Stimulated activated CD8-positive, alpha-beta memory T cell treated with anti-CD3 and anti-CD28 coated beads, Interleukin-4, amount 100 ng/mL, for 24 hours (primary cell): ENCODE measurements at places on chromosomes 4 and X.

DNA sequence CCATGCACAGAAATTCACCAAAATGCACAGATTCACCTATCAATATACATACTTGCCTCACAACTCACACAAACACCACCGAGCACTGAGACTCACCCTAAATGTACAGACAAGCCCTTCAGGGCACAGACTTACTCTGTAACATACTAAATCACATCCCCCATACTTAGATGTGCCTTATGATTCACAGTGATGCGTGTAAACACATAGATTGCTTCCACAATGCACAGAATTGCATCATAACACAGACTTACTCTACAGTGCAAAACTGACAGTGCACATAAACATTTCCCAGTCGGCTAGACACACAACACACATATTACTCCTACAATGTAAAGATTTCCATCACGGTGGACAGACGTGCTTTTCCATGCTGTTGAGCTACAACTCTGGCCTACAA, 6.2 kb downstream of the LINC00632 start:
- no peak for DNase-seq

GRCh38 chr4:7295911-7296660, 103.7 kb downstream of the SORCS2 start:
- DNase-seq: no peak

DNA sequence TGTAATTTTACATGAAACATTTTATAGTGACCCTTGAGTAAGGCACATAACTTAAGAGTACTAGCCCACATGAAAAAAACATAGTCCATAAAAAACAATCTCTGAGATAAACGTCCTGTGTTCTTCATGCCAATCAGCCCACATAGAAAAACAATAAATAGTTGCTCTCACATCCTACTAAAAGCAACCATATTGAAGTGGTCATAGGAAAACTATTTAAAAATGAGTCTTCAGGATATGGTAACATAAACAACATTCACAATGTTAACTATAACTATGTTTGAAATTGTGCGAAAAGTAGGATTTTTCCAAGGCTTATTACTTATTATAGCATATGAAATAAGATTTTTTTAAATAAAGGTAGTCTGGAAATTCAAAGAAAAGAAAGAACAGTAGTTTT, 77.1 kb upstream of the EPHA5 start:
- DNase-seq: no peak

- no peak for DNase-seq
These were observed 600.5 kb upstream of the SLIT2 start for GRCh38 chr4:19650903-19651864.

GRCh38 chr4:137701401-137701800, 169.1 kb upstream of the PCDH18 start:
- DNase-seq: no peak

- DNase-seq: no peak
These were observed 366.9 kb upstream of the RASGEF1B start for GRCh38 chr4:81838586-81838985.

- DNase-seq: no peak
These were observed 124.7 kb downstream of the MID1 start for GRCh38 chrX:10495677-10496076.

DNA sequence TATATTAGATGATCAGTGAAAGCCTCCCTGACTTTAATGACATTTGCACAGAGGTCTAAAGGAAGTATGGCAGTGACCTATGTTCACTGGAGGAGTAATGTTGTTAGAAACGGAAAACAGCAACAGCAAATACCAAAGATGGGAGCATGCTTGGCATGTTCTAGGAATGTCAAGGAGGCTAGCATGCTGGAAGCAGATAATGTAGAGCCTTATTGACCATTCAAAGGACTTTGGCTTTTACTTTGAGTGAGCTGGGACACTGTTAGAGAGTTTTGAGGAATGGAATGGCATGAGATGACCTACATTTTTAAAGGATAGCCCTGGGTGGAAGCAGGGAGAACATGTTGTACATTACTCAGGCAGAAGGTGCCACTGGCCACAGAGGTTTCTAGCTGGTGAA, 6.0 kb downstream of the RPA4 start:
- no peak for DNase-seq

- no peak for DNase-seq
These were observed 481.8 kb downstream of the GRXCR1 start for GRCh38 chr4:43374216-43374751.

GRCh38 chrX:46179748-46180147, 365.5 kb downstream of the ZNF674 start:
- no peak for DNase-seq

GRCh38 chr4:153532636-153533035, 66.5 kb downstream of the TMEM131L start:
- DNase-seq: no peak

GRCh38 chr4:120750152-120750525, 172.4 kb downstream of the PRDM5 start:
- DNase-seq: no peak

GRCh38 chr4:71392109-71392508, 53.3 kb downstream of the SLC4A4 start:
- DNase-seq: no peak

DNA sequence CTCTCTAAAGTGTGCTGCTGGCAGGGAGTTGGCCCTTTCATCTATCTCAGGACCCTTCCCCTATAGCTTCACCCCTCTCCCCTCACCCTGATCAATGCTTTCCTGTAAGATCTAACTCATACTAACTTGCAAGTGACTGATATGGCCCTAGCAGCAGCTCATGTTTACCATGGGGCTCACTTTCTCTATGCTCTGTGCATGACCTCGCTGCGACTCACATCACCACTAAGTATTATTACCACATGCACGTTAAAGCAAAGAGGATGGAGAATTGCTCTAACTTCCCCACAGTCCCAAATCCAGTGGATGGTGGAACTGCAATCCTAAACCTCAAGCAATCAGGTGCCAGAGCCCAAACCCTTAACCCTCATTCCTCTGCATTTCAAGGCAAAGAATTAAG, 626.6 kb downstream of the MID1IP1 start:
- no peak for DNase-seq

GRCh38 chr4:90503677-90504076, 376.5 kb downstream of the CCSER1 start:
- no peak for DNase-seq

GRCh38 chr4:1026115-1026514, 14.7 kb downstream of the FGFRL1 start:
- peak; percentile 26 for DNase-seq

GRCh38 chr4:174138616-174139015, 144.9 kb downstream of the FBXO8 start:
- no peak for DNase-seq

- no peak for DNase-seq
These were observed 99.4 kb upstream of the PGRMC2 start for GRCh38 chr4:128386761-128387599.

- DNase-seq: no peak
These were observed 91.2 kb downstream of the PLS3 start for GRCh38 chrX:115652221-115652620.

DNA sequence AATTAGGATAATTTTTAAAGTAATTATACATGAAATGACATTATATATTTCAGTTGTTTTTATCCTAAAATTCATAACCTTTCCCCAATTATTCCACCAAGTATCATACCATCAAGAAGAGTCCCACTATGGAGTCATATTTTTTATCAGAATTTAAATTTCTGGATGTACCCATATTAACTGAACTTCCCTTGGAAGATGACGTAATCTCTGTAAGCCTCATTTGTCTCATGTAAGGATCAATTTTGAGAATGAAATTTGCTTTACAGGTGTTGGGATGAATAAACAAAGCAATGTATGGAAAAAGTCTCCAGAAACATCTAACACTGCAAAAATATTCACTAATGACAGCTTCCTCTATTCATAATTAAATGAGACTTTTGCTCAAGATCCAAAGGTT, 147.5 kb downstream of the NPFFR2 start:
- DNase-seq: no peak

DNA sequence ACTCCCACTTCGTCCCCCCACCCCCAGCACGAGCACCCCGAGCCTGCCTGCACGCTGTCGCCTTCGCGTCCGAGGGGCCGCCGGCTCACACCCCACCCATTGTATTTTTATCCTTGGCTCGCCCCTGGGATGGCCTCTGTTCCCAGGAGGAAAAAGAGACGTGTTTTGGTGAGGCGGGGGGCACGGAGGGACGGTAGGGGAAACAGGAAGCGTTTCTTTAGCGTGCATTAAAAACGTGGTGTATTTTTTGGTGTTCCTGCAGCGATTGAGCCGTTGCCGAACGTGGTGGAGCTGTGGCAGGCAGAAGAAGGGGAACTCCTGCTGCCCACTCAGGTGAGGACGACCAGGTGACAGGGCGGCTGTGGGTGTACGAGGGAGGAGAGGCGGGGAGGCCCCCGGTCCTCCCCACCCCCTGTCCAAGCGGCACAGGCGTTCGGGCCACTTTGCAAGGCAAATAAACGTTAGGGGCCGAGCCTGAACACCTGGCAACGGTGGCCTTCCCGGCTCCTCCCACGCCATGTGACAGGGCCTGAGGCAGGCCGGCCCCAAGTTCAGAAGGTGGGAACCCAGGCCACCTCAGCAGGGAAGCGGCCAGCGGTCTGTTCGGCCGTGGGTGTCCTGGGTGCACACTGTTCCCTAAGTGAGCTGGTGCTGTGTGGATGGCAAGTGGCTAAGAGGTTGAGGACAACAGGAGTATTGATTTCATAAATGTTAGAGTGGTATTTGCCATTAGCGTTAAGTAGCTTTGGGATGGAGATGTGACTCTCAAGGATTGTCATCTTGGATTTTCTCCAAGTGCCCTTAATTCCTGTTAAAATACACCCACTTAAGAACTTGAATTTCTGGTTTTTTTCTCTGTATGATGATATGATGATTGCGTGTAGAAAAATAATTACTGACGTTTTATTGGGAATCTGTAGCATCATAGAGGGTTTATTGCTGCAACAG, 1.1 kb downstream of the TMEM131L start:
- DNase-seq: peak; percentile 25

DNA sequence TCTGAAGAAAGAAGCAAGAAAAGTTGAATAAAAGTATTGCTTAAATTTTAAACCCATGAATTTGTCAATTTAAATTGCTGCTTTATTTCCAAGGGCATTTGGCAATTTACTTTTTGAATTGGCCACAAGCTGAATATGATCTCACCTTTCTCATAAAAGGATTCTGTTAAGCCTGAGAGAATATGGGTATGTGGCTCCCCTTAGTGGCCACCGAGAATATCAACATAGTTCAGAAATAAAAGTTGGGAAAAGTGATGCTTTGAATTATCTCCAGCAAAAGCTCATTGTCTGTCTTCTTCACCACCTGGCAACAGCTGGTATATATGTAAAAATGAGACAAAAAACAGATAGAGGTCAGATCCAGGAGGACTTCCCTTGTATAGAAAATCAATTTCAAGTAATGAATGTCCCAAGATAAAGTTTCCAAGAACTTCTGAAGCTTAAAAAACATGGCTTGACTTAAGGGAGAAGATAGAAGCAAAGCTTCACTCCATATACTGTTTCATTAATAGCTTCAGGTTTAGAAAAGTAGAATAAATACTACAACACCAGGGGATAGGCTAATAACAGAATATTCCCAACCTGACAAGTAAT, 290.7 kb upstream of the FAM241A start:
- DNase-seq: no peak

DNA sequence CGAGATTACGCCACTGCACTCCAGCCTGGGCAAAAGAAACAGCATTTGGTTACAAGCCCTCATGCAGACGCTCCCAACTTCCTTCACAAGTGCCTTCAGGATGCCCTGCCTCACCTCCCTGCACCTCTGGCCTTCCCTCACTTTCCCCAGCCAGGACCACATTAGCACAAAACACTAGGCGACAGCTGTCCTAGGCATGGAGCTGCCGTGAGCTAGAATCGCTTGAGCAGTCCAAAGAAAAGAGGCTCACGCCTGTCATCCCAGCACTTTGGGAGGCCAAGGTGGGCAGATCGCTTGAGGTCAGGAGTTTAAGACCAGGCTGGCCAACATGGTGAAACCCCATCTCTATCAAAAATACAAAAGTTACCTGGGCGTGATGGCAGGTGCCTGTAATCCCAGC, 15.8 kb downstream of the RNF212 start:
- DNase-seq: no peak

- no peak for DNase-seq
These were observed 38.9 kb downstream of the NUDT9 start for GRCh38 chr4:87461281-87461700.

DNA sequence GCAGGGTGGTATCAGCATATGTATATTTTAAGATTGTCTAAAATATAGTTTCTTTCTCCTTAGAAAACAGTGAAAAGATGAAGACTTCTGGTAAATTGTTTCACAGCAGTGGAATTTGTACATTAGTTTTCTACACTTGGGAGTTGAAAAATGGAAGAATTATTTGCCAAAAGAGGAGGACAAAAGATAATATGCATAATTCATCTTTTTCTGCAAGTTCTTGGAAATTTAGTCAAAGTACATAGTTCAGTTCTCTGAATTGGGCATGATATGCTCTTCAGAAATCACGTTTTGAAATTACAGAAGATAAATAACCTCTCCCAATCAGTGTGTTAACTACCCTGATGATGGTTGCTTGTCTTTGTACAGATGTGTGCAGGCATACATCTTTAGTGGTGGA, 47.0 kb downstream of the RBPJ start:
- no peak for DNase-seq

DNA sequence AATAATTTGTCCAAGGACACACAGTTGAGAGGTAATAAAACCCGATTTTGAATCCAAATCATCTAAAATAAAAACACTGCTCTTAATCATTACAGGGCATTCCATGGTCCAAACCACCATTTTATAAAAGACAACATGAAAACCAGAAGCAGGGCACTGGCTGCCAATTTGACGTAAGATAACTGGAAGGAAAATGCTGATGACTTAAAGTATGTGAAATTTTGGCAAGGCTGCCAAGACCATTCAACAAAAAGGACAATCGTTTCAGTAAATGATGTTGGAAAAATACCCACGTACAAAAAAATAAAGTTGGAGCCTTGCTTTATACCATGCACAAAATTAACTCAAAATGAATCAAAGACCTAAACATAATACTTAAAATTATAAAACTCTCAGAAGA, 344.4 kb downstream of the RAPGEF2 start:
- DNase-seq: no peak

GRCh38 chr4:37723067-37723466, 36.9 kb upstream of the RELL1 start:
- DNase-seq: no peak

DNA sequence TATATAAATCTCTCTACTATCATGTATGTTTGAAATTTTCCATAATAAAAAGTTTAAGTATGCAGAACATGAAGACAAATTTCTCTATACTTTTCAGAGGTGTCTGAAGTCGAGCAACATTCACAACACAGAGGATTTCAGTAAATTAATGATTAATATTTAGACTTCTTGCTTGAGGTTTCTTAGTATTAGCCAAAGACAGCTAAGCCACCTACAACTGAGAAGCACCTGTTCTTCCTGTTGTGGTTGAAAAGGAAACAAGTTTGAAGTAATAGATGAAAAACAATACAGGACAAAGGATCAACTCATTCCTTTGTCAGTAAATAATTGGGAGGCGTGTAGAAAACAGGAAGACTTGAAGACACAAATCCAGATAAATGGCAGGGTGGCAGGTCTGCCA, 21.1 kb downstream of the SCML1 start:
- no peak for DNase-seq

GRCh38 chrX:138128027-138128671, 562.2 kb downstream of the ZIC3 start:
- no peak for DNase-seq

- no peak for DNase-seq
These were observed 129.5 kb downstream of the ZIC3 start for GRCh38 chrX:137695417-137695816.

GRCh38 chr4:109432696-109433095, 919 bp upstream of the SEC24B start:
- no peak for DNase-seq

GRCh38 chr4:19324184-19324583, 927.5 kb upstream of the SLIT2 start:
- DNase-seq: no peak

- DNase-seq: no peak
These were observed 580.1 kb downstream of the RAPGEF2 start for GRCh38 chr4:159682996-159683395.
